Endothelial cell (in vitro differentiated cells): ENCODE measurements at places on chromosomes 5 and 9. TPM values are rescaled to one million over a fixed set of nuclear protein-coding genes. Genes with fewer than 3 reads are reported as not detected.
A peak's percentile ranks its signal among the peaks of the same experiment; 100 is the strongest.

The SUSD3 gene
- total RNA-seq, result 1.2 TPM

DNA sequence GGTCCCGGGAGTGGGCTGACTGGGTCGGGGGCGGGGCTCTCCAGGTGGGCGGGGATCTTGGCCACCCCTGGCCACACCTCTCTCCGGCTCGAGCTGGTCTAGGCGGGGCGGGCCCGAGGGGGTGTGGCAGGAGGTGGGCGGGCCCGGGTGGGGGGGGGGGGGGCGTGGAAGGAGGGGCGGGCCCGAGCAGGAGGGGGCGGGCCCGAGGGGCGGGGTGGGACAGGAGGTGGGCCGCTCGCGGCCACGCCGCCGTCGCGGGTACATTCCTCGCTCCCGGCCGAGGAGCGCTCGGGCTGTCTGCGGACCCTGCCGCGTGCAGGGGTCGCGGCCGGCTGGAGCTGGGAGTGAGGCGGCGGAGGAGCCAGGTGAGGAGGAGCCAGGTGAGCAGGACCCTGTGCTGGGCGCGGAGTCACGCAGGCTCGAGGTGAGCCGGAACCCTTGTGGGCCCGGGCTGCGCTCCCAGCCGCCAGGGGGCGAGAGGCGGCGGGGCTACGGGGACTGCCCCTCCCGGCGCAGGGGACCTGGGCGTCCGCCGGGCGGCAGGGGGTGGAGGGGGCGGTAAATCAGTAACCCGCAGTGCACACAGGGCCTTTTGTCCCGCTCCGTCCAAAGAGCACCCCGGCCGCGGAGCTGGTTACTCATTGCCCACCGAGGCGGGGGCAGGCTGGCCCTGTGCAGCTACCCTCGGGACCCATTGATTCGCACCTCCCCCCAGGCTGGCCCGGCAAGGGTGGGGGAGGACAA lies at the start of gene FGFR4:
Gene FGFR4, plus strand, starts transcription at position 262 of the 744 bp plus-strand sequence. CDS start 2,688 bp downstream, outside the sequence.
- no peak within 1 kb of the TSS for H3K27ac ChIP-seq
- H3K4me1 ChIP-seq, result peaks cover 33% of the 10 kb centered on the region
- H3K4me3 ChIP-seq, result peak within 1 kb of the TSS; percentile 64

DNA sequence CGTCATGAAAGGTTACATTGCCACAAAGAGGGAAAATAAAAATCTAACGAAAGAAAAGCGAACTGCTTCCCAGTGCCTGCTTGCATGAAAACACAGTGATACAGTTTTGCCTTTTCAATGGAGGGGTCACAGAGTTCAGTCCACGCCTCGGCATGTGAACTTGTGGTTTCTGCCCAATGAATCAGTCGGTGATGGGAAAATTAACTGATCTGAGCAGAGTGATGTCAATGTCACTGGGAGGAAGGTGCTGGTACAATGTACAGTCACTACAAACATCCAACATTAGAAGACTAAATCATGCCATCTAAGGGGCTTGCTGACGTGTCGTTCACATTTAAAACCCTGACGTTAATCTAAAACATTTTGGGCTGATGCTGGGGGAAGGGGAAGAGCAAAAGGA lies 151.8 kb upstream of the MSX2 start:
- H3K27me3 ChIP-seq, result peaks cover 3% of the 10 kb centered on the region
- no peaks in the 10 kb centered on the region for H3K36me3 ChIP-seq
- H3K4me1 ChIP-seq, result peaks cover 14% of the 10 kb centered on the region
- no peak overlapping the region for H3K4me3 ChIP-seq
- H3K27ac ChIP-seq, result no peak overlapping the region

DNA sequence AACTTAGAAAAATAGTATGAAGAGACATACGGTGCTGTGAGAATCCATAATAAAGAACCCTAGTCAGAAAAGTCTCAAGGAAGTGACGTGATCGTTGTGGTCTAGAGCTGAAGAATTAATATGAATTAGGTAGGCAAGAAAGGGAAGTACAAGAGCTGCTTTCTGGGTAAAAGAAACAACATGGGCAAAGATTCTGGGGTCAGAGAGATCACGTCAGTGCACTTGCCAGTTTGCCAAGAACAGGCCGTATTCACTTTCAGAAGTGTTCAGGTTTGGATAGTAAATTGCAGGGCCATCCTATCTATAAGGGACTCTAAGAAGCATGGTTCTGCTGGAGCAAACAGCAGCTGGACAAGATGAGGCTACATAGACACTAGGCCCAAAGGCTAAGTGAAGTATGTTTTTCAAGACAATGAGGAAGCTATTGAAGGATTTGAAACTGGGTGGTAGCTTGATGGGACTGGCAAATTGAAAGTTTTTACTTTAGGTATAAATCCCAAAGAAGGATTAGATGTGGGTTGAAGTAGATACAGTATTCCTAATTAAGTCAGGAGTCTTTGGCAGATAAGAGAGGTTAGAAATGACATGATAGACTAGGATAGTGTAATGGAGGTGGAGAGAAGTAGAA lies 4.8 kb upstream of the CHD1 start:
- H3K36me3 ChIP-seq, result no peaks in the 10 kb centered on the region
- H3K27me3 ChIP-seq, result peaks cover 10% of the 10 kb centered on the region
- DNase-seq, result no peak
- peaks cover 11% of the 10 kb centered on the region for H3K4me1 ChIP-seq
- H3K4me3 ChIP-seq, result no peak overlapping the region

The LHX3 gene
- total RNA-seq, result not detected

GRCh38 chr9:79220666-79221065 lies 351.1 kb upstream of the TLE4 start:
- no peaks in the 10 kb centered on the region for H3K4me1 ChIP-seq
- no peak overlapping the region for H3K4me3 ChIP-seq
- no peak overlapping the region for H3K27ac ChIP-seq
- no peaks in the 10 kb centered on the region for H3K27me3 ChIP-seq
- no peaks in the 10 kb centered on the region for H3K36me3 ChIP-seq
- no peak for DNase-seq

GRCh38 chr9:4986783-4987182 lies 1.7 kb downstream of the JAK2 start:
- peaks cover 22% of the 10 kb centered on the region for H3K4me1 ChIP-seq
- peaks cover 7% of the 10 kb centered on the region for H3K27me3 ChIP-seq
- no peak overlapping the region for H3K4me3 ChIP-seq
- DNase-seq, result no peak
- no peak overlapping the region for H3K27ac ChIP-seq

The SH3TC2 gene
- 0.13 TPM for total RNA-seq

- H3K36me3 ChIP-seq, result peaks cover 6% of the 10 kb centered on the region
- H3K4me3 ChIP-seq, result no peak overlapping the region
- no peak for DNase-seq
- peaks cover 5% of the 10 kb centered on the region for H3K27me3 ChIP-seq
- H3K27ac ChIP-seq, result no peak overlapping the region
- H3K4me1 ChIP-seq, result no peaks in the 10 kb centered on the region
These were observed 9.0 kb upstream of the CPLX2 start for GRCh38 chr5:175862131-175863012.

- H3K27me3 ChIP-seq, result peaks cover 8% of the 10 kb centered on the region
- H3K27ac ChIP-seq, result no peak overlapping the region
- H3K4me3 ChIP-seq, result peak overlapping the region; percentile 50
- no peak for DNase-seq
- peaks cover 23% of the 10 kb centered on the region for H3K4me1 ChIP-seq
These were observed 176.6 kb downstream of the CACNA1B start for GRCh38 chr9:138053996-138054752.

The ADGRV1 gene
- total RNA-seq, result 23.1 TPM

DNA sequence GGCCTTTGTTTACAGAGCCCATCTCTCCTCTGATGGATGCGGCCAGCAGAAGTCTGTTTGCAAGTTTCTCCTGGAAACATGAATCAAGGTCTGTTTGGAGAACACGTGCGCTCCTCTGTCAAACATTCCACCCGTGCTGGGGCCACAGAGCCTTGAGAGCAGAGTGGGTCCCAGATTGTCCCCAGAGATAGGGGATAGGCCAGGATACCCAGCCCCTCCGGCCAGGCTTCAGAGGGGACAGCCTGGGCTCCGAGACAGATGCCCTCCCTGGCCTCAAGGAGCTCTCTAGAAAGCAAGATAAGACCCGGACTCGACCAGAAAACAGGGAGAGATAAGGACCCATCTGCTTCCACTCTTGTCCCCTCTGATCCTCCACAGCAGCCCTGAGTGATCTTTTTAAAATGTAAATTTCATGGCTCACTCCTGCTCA lies 40.4 kb upstream of the HAND1 start:
- H3K4me1 ChIP-seq, result peaks cover 10% of the 10 kb centered on the region
- no peak for DNase-seq
- H3K27ac ChIP-seq, result no peak overlapping the region
- no peaks in the 10 kb centered on the region for H3K36me3 ChIP-seq
- H3K4me3 ChIP-seq, result no peak overlapping the region

The SLC44A1 gene
- 69.7 TPM for total RNA-seq

- no peak overlapping the region for H3K4me3 ChIP-seq
- H3K4me1 ChIP-seq, result peaks cover 46% of the 10 kb centered on the region
- no peaks in the 10 kb centered on the region for H3K27me3 ChIP-seq
- H3K36me3 ChIP-seq, result no peaks in the 10 kb centered on the region
- DNase-seq, result no peak
- H3K27ac ChIP-seq, result peak overlapping the region; percentile 67
These were observed 49.1 kb upstream of the TEK start for GRCh38 chr9:27059907-27060306.

DNA sequence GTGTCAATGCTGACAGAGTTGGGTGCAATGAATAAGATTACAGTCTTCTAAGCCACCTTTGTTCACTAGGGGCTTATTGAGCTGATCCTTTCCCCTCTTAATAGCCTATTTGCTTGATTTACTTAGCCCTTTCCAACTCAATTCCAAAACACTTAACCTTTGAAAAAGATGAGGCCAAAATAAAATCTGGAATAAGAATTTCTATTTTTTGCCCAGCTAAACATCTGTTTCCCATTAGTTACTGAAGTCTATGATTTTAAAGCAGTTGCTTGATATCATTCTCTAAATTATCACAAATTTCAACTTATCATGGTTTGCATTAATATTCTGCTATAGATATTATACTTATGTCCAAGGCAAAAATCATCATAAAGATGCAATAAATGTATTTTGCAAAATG lies 1272.0 kb upstream of the ACO1 start:
- no peak for DNase-seq
- no peaks in the 10 kb centered on the region for H3K4me1 ChIP-seq
- no peaks in the 10 kb centered on the region for H3K36me3 ChIP-seq
- no peak overlapping the region for H3K4me3 ChIP-seq

- peaks cover 1% of the 10 kb centered on the region for H3K27me3 ChIP-seq
- no peak overlapping the region for H3K4me3 ChIP-seq
- H3K36me3 ChIP-seq, result no peaks in the 10 kb centered on the region
- no peak overlapping the region for H3K27ac ChIP-seq
These were observed 257.9 kb downstream of the ASTN2 start for GRCh38 chr9:117156771-117157535.

DNA sequence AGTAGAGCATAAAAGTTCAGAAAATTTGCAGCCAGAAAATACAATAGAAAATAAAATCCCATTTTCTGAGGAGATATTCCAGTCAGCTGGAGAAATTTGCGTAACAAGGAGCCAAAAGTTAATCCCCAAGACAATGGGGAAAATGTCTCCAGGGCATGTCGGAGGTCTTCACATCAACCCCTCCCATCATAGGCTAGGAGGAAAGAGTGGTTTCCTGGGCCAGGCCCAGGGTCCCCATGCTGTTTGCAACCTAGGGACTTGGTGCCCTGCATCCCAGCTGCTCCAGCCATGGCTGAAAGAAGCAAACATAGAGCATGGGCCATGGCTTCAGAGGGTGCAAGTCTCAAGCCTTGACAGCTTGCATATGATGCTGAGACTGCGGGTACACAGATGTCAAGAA lies 255.0 kb downstream of the DTWD2 start:
- H3K27ac ChIP-seq, result no peak overlapping the region
- peaks cover 1% of the 10 kb centered on the region for H3K27me3 ChIP-seq
- peaks cover 3% of the 10 kb centered on the region for H3K36me3 ChIP-seq
- H3K4me1 ChIP-seq, result no peaks in the 10 kb centered on the region

GRCh38 chr5:120367896-120368634 lies 96.0 kb upstream of the PRR16 start:
- no peak overlapping the region for H3K27ac ChIP-seq
- peaks cover 11% of the 10 kb centered on the region for H3K4me1 ChIP-seq
- no peak for DNase-seq
- H3K27me3 ChIP-seq, result peaks cover 1% of the 10 kb centered on the region
- H3K36me3 ChIP-seq, result no peaks in the 10 kb centered on the region

DNA sequence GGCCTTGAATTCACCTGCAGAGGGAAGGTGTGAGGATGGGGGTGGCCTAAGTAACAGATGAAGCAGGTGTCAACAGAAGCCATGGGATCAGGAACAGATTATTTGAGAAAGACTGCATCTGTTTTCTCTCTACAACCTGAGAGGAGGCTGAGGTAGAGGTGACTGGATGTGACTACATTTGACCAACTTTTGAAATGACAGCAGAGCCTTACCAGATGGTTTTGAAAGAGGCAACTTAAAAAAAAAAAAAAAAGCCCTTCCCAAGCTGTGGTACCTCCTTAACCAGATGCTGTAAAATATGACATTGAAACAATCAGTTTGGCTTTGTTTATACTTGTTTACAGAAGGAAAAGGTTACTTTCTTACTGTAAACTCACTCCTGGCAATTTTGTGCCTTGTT lies 108.6 kb downstream of the TRIO start:
- no peak for DNase-seq
- no peak overlapping the region for H3K4me3 ChIP-seq
- H3K36me3 ChIP-seq, result peaks cover 5% of the 10 kb centered on the region
- no peak overlapping the region for H3K27ac ChIP-seq
- H3K27me3 ChIP-seq, result peaks cover 2% of the 10 kb centered on the region

DNA sequence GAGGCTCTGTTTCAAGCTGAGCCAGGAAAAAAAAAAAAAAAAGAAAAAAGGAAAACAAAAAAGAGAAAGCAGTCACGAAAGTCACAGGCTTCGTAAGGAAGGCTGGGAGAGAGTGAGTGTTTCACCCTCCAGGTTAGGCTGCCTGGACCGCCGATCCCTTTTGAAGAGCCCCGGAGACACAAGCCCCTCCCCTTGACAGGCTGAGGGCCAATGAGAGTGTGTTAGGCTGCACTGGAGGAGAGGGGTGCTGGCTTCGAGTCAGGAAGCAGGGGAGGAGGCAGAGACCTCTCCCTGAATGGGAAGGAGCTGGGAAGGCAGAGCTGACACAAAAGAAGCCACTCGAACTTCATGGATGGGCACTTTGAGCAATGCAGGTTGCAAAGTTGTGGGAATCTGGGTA lies at the start of gene NMUR2:
Gene NMUR2, minus strand, starts transcription at position 135 of the 400 bp plus-strand sequence. CDS start 166 bp downstream, outside the sequence.
- H3K4me3 ChIP-seq, result no peak within 1 kb of the TSS
- peaks cover 1% of the 10 kb centered on the region for H3K27me3 ChIP-seq
- H3K27ac ChIP-seq, result no peak within 1 kb of the TSS
- no peak for DNase-seq
- H3K36me3 ChIP-seq, result no peaks in the 10 kb centered on the region

DNA sequence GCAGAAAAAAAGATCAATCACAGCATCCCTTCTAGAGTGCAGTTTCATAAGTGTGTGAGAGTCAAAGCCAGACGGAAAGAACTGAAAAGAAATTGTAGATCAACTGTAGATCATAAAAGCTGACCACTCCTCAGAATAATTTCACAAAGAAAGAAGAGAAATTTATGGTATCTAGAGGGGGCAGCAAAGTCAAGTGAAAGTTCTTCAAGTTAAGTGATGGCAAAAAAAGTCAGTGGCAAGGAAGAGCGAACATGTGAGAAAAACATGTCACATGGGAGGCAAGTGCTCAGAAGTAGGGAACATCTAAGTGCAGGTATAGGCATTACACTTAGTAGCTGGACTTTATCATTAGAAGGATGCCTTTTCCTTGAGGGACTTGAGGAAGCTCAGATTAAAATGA lies 245.1 kb upstream of the ISL1 start:
- no peaks in the 10 kb centered on the region for H3K4me1 ChIP-seq
- H3K27ac ChIP-seq, result no peak overlapping the region
- H3K27me3 ChIP-seq, result no peaks in the 10 kb centered on the region
